M059J (cell line): ENCODE measurements at places on chromosomes 13 and 19. TPM values are rescaled to one million over a fixed set of nuclear protein-coding genes. Genes with fewer than 3 reads are reported as not detected.

Gene NOVA2
- 0.10 TPM in 2 replicates for total RNA-seq

Gene TMEM38A
- 3.5 and 8.2 TPM in 2 replicates for total RNA-seq

Gene CHST8
- not detected in 2 replicates for total RNA-seq

Gene OVOL3
- total RNA-seq = 0.39 TPM in 1 of 2 replicates, not detected in the other

Gene CBLC
- not detected in 2 replicates for total RNA-seq

Gene SGTA
- 60.4 and 87.9 TPM in 2 replicates for total RNA-seq

Gene ERICH4
- not detected in 2 replicates for total RNA-seq
